COLO829 (cell line): ENCODE measurements at places on chromosomes 12 and 14.

DNA sequence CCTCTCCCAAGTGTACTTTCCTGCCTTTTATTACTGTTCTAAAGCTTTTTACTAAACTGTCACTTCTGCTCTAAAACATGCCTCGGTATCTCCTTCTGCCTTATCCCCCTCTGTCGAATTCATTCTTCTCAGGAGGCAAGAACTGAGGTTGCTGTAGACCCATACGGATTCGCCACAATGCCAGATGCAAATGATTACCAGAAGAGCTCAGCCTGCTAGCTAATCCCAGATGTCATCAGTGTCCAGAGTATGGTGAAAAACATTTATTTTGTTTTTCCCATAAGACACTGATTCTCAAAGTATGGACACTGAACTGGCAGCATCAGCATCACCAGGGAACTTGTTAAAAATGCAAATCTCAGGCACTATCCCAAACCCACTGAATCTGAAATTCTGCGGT is 359.3 kb downstream of the TMTC2 start:
- no peak for DNase-seq

DNA sequence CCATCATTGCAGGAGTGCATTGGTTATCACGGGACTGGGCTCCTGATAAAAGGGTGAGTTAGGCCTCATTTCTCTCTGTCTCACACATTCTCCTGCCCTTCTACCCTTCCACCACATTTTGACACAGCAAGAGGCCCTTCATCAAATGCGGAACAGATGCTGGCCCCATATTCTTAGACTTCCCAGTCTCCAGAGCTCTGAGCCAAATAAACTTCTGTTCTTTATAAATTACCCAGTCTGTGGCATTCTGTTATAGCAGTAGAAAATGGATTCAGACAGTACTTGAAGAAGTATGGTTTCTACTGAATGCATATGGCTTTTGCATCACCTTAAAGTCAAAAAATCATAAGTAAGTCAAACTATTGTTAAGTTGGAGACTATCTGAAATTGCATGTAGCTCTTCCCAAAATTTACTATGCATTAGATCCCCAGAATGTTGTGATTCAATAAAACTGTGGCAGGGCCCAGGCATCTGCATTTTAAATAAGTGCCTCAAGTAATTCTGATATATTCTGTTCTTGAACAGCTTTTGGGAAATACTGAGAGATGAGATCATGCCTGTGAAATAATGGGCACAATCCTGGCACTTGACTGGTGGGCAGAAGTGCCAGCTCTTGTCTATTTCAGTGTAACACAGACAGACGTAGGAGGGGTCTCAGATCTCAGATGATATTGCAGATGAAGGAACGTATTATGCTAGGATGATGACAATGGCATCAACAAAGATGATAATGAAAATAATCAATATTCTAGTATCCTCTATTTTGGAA is 68.2 kb downstream of the E2F7 start:
- no peak for DNase-seq

GRCh38 chr14:77114609-77115008 is 16.6 kb downstream of the CIPC start:
- DNase-seq = no peak

- no peak for DNase-seq
These were observed 69.3 kb downstream of the ELK3 start for GRCh38 chr12:96263449-96263902.

DNA sequence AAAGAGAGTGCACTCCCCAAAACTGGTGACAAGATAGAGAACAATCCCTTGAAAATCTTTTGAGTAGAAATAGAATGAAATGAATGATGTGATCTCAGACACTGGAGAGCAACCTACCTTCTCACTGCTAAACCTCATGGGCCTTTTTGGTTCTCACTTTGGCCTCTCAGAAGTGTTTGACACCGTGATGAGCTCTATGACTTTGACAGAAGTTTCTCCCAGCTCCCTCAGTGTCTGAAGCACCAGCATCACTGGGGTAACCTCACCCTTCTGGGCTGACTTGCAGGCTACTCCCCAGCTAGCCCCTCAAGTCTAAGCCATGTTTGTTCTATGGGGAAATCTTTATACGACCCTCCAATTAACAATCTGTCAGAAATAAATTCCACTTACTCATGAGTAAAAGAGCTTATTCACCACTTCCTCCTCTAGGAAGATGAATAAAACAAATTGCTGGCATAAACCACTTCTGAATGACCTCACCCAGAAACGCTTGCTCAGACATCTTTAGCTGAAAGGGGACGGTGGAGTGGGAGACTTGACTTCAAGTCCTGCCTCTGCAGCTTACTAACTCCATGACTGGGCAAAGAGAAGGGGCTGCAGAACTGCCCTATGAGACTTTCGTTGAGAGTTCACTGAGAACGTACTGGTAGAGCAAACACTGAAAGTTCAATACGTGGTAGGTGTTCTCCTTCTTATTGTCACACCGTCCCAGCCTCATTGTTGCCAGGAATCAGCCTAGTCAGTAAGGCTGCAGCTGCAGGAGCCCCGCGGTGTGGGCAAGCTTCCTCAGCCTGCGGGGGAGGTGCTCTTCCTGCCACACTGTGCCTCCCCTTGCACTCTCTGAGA is 46.5 kb downstream of the ST8SIA1 start:
- DNase-seq = no peak

DNA sequence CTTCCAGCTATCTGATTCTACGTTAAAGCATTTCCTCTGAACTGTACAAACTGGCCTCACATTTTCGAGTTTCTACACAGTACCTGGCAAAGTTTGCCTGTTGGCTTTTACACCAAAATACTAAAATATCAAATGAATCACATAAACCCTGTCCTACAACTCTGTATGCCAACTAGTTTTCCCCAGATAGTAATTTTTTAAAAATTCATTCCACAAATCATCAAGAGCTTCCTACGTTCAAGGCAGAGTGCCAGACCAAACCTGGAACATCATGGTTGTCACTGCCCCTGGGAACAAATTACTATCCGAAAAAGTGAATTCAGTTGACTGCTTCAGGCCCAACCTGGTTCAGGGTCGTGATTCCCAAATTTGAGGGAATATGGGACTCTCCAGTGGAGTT is 2.1 kb downstream of the TMEM30B start:
- DNase-seq = no peak

DNA sequence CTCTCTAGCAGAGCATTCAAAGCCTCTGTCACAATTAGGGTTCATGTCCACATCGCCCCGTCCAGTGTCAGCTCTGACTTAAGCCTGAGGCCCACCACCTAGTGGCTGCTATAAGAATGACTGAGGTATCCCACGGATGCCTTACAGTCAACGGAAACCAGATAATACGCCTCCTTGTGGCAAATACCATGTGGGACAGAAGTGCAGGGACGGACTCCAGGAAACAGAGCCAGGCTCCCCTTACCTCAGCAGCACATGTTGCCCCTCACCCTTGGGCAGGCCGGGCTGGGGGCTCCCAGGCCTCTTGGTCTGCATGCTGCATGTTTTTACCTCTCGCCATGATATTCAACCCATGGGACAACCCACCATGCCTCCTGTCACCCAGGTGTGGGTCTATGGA is 86.3 kb downstream of the VWF start:
- DNase-seq = peak; percentile 71

- DNase-seq = no peak
These were observed 7.8 kb downstream of the ACVRL1 start for GRCh38 chr12:51915003-51915625.

DNA sequence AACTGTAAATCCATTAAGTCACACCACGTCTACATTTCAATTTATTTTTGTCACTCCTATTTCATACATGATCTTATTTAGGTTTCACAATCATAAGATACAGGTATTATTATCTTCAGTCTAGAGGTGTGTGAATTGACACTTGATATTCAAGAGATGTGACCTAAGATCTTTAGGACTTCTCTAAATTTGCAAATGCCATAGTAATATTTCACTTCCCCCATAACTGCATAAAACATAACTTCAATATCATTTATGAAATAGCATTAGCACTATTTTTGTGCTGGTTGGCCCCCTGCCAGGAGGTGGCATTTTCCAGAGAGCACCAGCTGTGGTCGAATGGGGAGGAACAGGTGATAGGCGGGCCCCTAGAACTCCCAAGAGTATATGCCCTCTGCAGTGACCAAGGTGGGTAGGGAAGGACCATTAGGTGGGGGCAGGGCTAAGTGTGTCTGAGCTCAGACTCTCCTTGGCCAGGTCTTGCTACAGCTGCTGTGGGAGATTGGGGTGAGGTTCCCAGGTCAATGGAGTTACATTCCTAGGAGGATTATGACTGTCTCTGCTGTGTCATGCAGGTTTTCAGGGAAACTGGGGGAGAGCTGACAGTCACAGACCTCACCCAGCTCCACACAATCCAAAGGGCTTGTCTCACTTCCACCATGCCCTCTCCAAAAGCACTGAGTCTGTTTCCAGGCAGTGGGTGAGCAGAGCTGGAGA is 49.2 kb upstream of the ERGIC2 start:
- no peak for DNase-seq

- DNase-seq = no peak
These were observed 80.0 kb downstream of the EP400 start for GRCh38 chr12:132029503-132030300.

DNA sequence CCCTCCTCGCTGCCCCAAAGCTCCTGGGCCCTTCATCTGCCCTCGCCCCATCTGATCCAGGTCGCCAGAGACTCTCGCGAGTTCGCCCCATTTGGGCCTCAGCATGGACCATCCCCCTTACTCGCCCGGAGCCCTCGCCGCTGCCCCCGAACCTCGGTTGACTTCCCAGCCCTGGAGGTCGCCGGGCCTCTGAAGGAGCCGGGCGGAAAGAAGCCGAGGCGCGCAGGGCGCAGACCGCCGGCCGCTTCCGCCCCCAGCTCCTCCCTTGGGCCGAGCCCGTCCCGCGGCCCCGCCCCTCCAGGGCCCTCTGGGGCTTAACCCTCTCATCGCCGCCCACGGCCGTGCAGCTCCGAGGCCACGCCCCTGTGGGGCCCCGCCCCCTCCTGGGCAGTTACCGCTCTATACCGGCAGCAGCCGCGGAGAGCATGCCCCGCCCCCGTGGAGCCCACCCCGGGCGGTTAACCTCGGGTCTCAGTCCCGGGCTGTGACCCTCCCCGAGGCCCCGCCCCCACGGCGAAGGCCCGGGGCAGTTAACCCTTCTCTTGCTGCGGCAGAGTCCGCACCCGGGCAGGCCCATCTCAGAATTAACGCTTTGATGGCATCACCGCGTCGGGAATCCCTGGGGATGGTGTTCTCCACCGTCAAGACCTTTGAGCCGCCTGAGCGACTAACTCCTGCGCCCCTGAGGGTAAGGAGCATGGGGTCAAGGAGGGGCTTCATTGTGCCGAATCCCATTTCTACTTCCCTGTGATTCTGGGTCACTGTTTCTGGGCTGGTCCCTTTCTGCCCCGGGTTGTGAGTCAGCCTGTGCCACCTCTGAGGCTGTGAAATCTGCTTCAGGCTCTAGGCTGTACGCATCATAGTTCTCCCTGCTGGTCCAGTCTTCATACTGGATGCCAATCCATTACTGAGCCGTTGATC is at the start of gene SPSB2:
Gene SPSB2, minus strand, starts transcription at position 210 of the 921 bp plus-strand sequence. CDS start 402 bp downstream, outside the sequence.
- DNase-seq = peak; percentile 92

- no peak for DNase-seq
These were observed 2.6 kb upstream of the KRT81 start for GRCh38 chr12:52293926-52294325.

- DNase-seq = no peak
These were observed 80.6 kb upstream of the PLEKHA5 start for GRCh38 chr12:19048943-19049342.

DNA sequence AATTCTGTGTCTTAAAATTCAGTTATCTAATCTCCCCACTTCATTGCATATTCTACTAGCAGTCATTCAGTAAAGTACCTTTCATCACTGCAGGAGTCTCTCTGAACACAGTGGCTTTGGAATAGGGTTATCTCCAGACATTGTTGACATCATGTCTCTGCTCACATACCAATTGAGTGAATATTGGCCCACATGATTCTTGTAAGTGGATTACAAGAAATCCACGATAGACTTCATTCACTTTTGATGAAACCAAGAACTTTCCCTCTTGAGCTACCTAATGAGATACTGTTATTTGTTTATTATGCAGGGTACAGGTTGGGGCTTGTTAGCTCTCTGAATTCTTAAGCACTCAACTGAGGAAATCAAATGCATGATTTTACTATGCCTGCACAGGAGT is 284.9 kb downstream of the RAD51B start:
- DNase-seq = no peak
